Heart left ventricle (tissue), 16 donors: ENCODE measurements at places on chromosomes 12 and 14. TPM values are rescaled to one million over a fixed set of nuclear protein-coding genes. Genes with fewer than 3 reads are reported as not detected.

Gene GPHN
- polyA plus RNA-seq = 15.2 TPM

Gene EXOC3L4
- polyA plus RNA-seq = 0.37 TPM

Gene MGP
- 336 TPM for polyA plus RNA-seq

Gene GLIPR1L1
- not detected for polyA plus RNA-seq

Gene DACT1
- polyA plus RNA-seq = 1.7 TPM

Gene TAS2R7
- polyA plus RNA-seq = not detected

Gene RBMS2
- polyA plus RNA-seq = 13.3 TPM

Gene GRIP1
- 0.30 TPM for polyA plus RNA-seq

Gene PLEKHG7
- polyA plus RNA-seq = not detected

Gene KRT85
- not detected for polyA plus RNA-seq

Gene KRT79
- polyA plus RNA-seq = 0.24 TPM

Gene SLC17A8
- polyA plus RNA-seq = not detected

Gene RND1
- polyA plus RNA-seq = 0.95 TPM

Gene ITGB7
- polyA plus RNA-seq = 0.50 TPM

Gene C1R
- 98.5 TPM for polyA plus RNA-seq

Gene SIX1
- polyA plus RNA-seq = not detected

Gene NEUROD4
- polyA plus RNA-seq = not detected

Gene CCDC197
- polyA plus RNA-seq = 0.23 TPM

Gene SRSF5
- polyA plus RNA-seq = 157 TPM

Gene PHC1
- polyA plus RNA-seq = 25.4 TPM
